ENCODE measurements at places on chromosomes 1 and 21.

DNA sequence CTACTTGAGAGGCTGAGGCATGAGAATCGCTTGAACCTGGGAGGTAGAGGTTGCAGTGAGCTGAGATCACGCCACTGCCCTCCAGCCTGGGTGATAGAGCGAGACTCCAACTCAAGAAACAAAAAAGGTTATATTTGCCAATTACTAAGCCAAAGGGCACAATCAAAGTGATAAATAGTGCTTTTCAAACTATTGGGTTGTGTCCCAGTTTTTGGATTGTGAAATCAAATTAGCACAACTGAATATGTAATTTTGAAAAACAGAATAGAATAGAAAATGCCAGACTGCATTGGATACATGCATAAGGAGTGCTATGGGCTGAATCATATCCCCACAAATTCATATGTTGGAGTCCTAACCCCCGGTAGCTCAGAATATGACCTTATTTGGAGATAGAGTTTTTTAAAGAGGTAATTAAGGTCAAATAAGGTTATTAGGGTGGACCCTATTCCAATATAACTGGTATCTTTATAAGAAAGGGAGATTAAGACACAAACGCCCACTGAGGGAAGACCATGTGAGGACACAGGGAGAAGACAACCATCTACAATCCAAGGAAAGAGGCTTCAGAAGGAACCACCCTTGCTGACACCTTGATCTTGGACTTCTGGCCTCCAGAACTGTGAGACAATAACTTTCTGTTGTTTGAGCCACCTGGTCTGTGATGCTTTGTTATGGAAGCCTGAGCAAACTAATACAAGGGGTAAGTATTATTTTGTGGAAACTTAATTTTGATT, 42.9 kb upstream of the HUNK start:
- no peak for DNase-seq

DNA sequence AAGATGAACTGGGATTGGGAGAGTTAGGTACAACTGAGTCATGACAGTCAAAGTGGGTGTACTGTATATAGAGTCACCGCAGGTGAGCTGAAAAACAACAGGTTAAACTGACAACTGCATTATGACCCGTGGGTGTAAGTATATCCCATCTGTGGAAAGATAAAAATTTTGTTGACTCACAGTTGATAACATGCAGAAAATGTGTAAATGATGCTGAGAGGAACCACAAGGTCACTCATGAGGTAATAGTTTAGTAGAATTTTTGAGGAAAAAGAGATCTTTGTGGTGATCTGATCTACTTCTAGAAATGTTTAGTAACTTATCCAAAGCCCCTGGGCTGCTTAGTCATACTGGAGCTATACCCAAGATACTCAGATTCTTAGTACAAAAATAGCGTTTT, 838 bp downstream of the OR2C3 start:
- DNase-seq = no peak

GRCh38 chr21:45371655-45372054, 33.3 kb upstream of the COL18A1 start:
- no peak for DNase-seq

GRCh38 chr1:164660775-164661174, 101.8 kb downstream of the PBX1 start:
- no peak for DNase-seq

DNA sequence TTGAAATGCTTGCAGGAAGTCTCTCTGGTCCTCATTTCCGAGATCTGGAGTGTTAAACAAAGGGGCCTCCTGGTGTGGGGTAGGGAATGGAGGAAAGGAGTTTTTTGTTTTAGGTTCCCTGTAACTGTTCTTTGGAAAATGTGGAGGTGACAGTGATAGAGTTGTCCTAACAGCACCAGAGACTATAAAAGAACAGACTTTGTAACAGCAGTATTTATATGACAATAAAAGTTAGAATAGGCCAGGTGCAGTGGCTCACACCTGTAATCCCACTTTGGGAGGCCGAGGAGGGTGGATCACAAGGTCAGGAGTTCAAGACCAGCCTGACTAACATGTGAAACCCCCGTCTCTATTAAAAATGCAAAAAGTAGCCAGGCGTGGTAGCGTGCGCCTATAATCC, 68.9 kb downstream of the HUNK start:
- DNase-seq = no peak

DNA sequence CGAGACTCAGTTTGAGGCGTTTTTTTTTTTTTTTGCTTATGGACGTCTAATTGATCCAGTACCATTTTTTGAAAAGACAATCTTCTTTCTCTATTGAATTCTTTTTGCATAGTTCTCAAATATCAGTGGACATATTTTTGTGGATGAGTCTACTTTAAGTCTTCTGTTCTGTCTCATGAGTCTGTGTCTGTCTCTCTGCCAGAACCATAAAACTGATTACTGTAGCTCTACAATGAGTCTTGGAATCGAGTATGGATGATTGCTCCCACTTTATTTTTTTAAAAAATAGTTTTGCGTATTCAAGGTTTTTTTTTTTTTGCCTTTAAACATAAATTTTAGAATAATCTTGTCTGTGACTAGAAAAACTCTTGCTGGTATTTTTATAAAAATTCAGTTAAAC, 323.5 kb downstream of the ZNF326 start:
- no peak for DNase-seq

GRCh38 chr1:191346381-191346780, 811.9 kb upstream of the RGS18 start:
- no peak for DNase-seq

GRCh38 chr1:24349891-24350290, 30.7 kb downstream of the GRHL3 start:
- peak; percentile 6 for DNase-seq

GRCh38 chr1:55503663-55504305, 288.6 kb upstream of the USP24 start:
- no peak for DNase-seq

DNA sequence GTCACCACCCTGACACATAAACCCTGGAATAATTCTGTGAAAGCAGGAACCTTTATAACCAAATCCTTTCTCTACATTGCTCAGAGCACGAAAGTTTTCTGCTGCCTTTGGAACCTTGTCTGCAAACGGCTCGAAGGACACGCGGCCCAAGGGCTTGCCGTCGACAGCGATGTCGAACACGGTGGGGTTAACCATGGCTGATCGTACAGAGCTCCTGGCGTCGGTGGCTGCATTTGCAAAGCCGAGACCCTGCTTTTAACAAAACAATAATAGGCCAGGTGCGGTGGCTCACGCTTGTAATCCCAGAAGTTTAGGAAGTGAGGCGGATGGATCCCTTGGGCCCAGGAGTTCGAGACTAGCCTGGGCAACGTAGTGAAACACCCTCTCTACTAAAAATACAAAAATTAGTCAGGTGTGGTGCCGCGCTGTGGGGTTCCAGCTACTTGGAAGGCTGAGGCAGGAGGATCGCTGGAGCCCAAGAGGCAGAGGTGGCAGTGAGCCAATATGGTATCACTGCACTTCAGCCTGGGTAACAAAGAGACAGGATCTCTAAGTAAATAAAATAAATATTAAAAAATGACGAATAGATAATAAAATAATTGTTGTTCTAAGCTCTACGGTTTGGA, 2.2 kb upstream of the EIF2B3 start:
- DNase-seq = no peak

DNA sequence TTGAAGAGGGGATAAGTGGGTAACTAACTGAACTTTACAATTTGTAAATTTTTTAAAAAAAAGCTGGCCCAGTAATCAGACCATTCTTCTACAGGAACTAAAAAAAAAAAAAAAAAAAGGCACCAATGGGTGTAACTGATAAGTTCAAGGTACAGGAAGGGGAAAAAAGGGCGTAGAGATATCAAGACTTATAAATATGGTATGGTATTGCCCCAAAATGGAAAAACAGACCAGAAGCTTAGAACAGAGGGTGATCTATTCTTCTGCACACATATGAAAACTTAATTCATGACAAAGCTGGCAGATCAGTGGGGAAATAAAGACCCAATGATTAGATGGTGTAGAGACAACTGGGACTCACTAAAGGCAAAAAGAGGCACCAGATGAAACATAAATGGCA, 58.9 kb downstream of the LHX4 start:
- no peak for DNase-seq

DNA sequence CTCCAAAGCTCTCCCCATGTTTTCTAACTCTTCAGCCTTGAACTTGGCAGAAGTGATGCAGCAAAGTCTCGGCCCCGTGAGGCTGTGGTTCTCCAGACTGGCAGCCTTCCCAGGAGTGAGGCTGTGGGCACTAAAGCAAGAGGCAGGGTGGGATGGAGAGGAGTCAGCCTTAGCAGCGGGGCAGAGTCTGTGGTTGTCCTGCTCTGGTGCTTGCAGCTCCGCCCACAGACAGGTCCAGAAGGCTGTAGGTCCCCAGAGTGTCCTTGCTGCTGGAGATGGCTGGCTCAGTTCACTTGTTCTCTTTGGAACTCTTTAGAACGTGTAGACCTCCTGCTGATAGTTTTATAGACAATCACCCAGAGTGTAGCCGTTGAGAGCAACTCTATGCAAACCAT, 142.6 kb downstream of the AJAP1 start:
- DNase-seq = no peak

- no peak for DNase-seq
Measured at GRCh38 chr1:31581821-31582810, 5.8 kb downstream of the TINAGL1 start.

DNA sequence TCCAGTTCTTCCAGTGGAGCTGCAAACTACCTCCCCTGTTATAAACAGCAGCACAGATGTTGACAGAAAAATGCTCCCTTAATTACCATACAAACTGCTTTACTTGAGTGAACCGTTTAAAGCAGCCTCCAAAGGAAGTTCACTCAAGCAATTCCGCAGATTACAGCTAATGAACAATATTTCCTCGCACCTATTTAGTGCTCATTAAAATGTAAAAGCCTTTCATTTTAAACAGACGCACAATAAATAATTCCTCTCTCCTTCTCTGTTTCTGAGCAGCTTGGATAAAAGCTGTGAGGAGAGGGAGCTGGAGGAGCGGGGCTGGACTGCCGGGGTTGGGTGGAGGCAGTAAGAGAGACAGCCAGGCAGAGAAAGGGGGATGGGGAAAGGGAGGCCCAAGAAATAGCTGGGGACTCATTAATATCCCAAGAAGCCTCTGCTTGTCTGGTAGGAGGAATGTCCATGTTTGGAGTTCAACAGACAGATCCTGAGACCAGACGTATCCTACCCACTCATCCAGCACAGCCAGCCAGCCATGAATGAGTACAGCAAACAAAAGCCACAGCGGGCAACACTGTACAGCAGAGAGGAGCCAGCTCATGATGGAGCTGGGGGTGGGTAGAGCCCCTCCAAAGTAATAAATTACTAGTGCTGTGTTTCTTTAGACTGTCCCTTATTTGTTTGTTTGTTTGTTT, 227.7 kb downstream of the GPATCH2 start:
- DNase-seq = no peak

DNA sequence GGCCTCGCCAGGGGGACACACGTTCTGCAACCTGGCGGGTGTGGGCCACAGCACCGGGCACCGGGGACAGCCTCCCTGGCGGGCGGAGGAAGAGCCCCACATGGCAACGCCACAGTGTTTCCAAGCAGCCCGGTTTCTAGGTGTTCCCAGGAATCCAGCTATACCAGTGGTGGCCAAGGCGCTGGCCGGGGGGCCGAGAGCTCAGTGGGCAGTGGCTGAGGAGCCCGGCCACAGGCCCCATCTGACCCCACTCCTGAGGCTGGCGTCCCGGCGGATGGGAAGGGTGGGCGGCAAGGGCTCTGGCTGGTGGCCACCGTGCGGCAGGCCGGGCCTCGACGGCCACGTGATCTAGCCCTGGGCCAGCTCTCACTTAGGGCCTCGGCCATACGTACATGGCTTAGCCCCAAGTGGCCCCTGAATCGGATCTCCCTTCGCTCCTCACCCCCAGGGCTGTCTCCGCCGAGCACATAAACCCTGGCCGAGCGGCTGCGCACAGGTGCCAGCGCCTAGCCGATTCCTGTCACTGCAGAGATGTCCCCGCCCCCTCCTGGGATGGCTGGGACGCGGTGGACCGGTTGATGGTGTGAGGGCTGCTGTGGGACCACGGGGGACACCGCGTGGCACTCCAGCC, 68.7 kb downstream of the MORN1 start:
- no peak for DNase-seq

DNA sequence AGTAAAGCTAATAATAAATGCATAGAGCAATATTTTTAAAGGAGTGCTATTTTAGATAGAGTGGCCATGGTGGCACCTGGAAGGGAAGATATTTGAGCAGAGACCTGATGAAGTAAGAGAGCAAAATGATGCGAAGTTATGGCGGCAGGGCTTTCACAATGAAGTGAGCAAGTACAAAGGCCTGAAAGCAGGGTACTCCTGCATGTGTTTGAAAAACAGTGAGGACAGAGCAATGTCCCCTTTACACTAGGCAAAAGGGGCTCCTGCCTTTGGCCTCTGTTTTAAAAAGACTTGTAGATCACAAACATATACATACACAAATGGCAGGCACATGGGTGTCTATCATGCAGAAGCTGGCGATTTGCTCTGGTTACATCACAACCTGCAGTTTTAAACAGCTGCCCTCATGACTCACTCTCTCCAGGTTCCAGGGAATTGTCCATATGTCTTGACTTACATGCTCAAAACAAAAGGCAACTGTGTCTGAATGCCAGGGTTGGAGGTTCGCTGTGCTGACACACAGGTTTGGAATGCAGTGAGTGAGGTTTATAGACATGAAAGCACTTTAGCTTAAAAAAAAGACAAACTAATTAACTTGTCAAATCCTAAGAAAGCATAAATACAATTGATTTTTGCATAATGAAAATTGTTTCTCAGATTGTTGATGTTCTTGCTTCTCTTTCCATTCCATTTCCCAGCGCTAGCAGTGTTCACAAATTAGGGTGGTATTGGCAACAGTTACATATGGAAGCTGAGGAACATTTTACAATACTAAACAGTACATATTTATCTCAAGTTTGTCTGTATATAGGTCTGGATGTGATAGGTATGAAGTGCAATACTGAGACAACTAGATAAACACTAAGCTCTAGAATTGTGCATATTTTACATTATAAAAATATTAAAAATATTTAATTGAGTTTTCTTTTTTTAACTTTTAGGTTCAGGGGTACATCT, 313.9 kb downstream of the BARHL2 start:
- no peak for DNase-seq

GRCh38 chr21:25176637-25177412, 430.5 kb downstream of the MRPL39 start:
- DNase-seq = peak; percentile 1

DNA sequence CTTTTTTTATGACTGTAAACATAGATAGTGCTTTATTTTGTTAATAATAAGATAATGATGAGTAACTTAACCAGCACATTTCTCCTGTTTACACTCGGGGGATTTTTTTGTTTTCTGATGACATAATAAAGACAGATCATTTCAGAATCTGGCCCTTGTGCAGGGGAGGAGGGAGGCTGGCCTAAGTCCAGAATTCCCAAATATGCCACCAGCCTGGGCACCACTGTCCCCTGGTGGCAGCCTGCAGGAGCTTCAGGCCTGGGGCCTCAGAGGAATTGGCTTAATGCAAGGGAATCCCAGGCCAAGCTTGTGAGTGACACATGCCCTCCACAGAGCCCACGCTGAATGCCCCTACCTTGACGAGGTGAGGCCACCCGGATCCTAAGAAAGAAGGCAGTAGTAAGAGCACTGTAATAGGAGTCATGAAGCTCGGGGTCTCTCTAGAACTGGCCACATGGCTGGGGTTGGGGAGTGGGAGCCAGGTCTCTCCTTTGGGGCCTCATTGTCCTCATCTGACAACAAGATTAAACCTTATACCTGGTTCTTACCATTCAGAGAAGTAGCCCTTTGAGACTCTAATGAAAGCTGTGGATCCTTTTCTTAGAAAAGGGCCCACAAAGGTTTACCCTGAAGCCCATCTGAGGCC, 24.1 kb downstream of the ETNK2 start:
- DNase-seq = peak; percentile 79

- DNase-seq = no peak
Measured at GRCh38 chr1:54013393-54014008, 4.5 kb downstream of the LDLRAD1 start.

Data from inflammatory macrophage treated with lipopolysaccharide for 4 hours (primary cell).